ENCODE measurements at places on chromosomes 7 and 10. TPM values are rescaled to one million over a fixed set of nuclear protein-coding genes. Genes with fewer than 3 reads are reported as not detected.

- DNase-seq, result peak; percentile 42
Measured at GRCh38 chr10:77641788-77642397, 4.3 kb upstream of the KCNMA1 start.

DNA sequence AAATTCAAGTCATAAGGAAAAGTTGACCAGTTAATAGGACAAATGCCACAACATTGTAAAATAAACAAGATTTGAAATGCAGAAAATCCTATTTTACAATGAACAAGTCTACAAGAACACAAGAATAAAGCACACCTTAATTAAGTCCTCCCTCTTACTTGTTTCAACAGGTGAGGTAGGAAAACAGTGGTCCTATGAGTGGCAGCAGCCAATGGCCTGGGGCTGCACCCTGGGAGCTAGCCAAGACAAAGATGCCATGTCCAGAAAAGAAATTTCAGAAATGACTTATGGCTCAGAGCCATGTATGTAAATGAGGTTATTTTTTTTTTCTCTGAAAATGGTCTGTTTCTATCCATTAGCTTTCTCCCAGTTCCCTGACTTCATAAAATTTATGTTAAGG, 14.3 kb downstream of the KLLN start:
- no peak for DNase-seq

GRCh38 chr10:88804083-88804812, 1.7 kb downstream of the LIPM start:
- no peak for DNase-seq

DNA sequence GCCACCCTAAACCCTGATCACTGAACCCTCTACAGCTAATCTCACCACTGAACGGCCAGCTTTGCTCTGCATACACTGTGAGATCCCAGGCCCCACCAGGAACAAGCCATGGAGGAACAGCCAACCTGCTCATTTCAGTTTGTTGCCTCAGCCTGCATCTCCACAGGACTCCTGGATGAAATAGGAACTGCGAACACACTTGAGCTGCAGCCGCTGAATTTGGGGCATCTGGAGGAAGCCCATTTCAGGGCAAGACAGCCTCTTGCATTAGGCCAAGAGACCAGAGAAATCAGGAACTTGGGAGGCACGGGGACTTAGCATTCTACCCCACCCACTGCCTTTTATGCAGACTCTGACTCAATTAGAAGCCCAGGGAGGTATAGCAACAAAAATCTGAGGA, 14.5 kb upstream of the EGR2 start:
- DNase-seq, result no peak

Gene CCSER2
- total RNA-seq, result 12.5 TPM
